Activated gamma-delta T cell treated with Interleukin-2 at 50 U/mL for 16 hours (primary cell): ENCODE measurements at places on chromosomes 7 and 10.

- DNase-seq: no peak
Observed at GRCh38 chr7:34191162-34191561, 285.8 kb downstream of the BMPER start.

DNA sequence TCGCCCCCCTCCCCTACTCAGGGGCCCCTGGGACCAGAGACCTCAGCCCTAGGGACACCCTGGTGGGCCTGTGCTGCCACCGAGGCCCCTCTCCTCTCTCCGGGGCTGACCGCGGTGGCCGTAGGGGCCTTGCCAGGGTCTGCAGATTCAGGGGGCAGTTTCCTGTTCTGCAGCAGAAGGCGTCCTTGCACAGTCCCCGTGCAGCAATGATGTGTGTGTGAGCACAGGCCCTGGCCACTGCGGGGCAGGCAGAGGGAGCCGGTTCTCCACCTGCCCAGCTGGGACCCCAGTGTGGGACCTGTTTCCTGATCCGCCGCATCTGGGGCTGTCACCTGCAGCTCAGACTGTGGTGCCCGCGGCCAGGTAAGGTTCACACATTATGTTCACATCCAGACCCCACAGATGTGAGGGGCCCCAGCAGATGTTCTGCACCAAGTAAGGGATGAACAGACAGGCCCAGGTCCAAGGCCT lies 60.7 kb upstream of the DNAJB6 start:
- no peak for DNase-seq

- no peak for DNase-seq
Observed at GRCh38 chr7:123492485-123492884, 41.9 kb downstream of the IQUB start.

- DNase-seq: no peak
Observed at GRCh38 chr10:2556883-2557282, 510.5 kb upstream of the PFKP start.

DNA sequence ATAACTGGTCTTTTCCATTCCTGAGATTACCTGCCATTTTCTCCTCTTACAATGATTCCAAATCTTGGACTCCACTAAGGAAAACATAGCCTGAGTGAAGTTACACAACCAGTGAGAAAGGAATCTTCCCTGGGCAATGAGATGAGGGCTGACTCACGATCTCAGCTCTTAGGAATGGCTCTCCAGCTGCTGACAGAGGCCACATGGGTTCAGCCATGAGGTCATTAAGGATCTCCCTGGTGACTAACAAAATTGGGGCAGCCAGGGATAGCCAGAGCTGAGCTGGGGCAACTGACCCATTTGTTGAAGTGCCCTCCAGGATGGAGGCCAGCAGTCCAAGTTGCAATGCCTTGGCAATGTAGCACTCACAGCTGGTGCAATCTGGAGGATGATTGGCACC lies 78.7 kb upstream of the MKLN1 start:
- no peak for DNase-seq

- no peak for DNase-seq
Observed at GRCh38 chr10:93072225-93072712, 1.4 kb upstream of the CYP26A1 start.

GRCh38 chr7:83111391-83111790 lies 51.3 kb downstream of the PCLO start:
- no peak for DNase-seq

GRCh38 chr10:12742771-12743170 lies 258.7 kb downstream of the CCDC3 start:
- no peak for DNase-seq
